Esophagus muscularis mucosa (tissue), 4 donors: ENCODE measurements at places on chromosomes 2 and 18. TPM values are rescaled to one million over a fixed set of nuclear protein-coding genes. Genes with fewer than 3 reads are reported as not detected.

GRCh38 chr18:48374423-48375149 is 34.6 kb downstream of the ZBTB7C start:
- no peak for DNase-seq

GRCh38 chr2:162053808-162054155 is 20.2 kb downstream of the DPP4 start:
- peak; percentile 85 for DNase-seq

- DNase-seq, result no peak
Observed at GRCh38 chr18:48539406-48540250, 797 bp downstream of the CTIF start.

- DNase-seq, result no peak
Observed at GRCh38 chr2:10204326-10205161, 82.0 kb downstream of the RRM2 start.

- DNase-seq, result no peak
Observed at GRCh38 chr2:43136876-43137275, 89.5 kb downstream of the ZFP36L2 start.

- DNase-seq, result no peak
Observed at GRCh38 chr2:86062043-86062442, 43.6 kb downstream of the POLR1A start.

DNA sequence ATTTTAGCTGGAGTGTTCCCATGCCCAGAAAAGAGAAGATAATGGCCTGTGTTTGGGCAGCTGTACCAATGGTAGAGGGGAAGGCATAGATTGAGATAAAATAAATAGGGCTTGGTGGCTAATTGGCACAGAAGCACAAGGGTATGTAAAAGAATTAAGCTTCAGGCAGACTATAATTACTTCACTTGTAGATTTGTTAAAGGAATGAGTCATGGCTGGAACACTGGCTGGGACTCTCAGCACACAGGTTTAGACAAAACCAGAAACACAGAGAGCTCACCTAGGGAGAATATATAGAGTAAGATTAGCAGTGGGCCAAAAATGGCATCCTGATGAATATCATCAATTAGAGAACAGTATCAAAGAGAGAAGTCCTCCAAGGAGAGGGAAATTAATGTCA is 198.3 kb upstream of the FIGN start:
- no peak for DNase-seq

DNA sequence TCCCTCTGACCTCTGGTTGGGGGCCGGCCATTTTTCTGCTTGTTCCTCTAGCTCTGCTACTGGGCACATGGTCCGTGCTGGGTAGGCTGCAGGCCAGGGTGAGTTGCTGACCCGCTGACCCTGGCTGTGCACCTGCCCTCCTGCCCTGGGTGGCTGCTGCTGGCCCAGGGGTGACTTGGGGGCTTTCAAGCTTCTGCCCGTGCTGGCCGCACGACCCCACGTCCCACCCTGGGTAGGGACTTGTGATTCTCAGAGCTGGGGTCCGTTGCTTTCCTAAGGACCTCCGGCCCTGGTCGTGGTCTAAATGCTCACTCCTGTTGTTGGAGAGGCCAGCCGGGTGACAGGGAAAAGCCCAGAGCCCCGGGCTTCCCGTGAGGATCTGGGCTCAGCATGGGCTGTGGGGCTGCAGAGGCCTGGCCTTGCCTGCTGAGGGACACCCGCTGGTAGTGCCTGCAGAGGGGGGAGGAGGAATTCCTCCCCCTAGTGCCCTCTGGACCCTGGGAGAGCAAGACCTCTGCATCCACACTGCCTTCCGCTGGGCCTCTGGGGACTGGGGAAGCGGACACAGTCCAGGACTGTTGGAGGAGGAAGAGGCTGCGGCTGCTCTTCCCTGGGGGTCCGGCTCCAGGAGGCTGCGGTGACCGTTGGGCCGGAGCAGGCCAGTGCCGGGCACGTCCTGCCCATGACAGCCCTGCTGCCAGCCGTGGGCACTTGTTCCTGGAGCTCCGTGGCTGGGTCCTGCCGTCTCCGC is 6.3 kb upstream of the GAL3ST2 start:
- DNase-seq, result no peak

DNA sequence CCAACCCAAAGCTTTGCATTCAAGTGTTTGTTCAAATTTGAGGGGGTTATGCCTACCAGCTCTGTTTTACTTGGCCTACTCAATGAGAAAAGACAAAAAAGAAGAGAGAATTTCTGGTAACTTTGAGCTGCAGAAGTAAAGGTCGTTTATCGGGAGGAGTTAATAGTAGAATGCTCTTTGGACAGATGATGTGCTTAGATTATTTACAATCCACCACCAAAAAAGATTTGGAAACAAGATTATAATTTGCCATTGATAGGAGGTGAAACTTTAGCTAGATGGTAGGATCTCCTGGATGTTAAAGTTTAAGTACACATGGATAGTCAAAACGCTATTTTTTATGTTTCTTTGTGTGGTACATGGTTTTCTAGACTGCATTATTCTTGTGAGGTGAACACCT is 24.9 kb upstream of the CPS1 start:
- no peak for DNase-seq

DNA sequence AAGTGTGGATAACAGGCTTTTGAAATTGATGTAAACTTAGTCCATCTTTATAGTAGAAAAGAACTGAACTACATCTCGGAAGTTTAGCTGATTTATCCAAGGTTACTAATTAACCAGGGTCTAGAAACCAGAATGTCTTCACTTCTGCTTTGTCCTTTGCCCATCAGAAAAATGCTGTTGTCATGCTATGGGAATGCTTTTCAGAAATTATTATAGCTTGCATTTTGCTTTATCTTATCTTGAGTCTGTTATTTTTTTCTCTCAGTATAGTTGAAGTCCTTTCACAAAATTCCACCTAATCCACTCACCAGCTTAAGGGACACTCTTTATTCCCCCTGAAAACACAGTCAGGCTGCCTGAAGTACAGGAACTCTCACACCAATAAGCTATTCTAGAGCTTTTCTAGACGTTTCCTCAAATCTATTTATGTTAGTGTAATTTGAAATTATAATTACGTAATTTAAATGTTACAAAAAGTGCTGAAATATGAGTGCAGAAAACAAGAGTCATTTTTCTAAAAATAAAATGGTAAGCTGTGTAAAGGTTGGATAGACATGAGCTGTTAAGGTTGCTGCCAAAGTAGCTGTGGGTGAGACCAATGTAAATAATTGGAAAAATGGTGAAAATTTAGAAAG is 456.3 kb downstream of the TGIF1 start:
- DNase-seq, result no peak

DNA sequence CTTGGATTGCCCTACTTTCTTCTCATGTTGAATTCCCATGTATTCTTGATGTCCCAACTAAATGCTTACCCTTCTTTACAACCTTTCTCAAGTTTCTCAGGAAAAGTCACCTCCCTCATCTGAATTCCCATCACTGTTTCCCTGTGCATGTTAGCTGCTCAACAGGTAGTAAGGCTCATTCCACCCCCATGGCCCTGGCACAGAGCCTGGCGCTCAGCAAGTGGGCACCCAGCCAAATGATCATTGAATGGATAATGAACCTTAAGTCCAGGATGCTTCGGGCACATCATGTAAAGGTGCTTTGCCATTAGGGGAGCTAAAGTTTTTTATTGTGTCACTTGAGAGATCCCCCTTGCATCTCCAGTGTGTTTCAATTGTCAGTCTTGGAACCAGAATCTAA is 124.0 kb downstream of the PKP4 start:
- DNase-seq, result no peak

DNA sequence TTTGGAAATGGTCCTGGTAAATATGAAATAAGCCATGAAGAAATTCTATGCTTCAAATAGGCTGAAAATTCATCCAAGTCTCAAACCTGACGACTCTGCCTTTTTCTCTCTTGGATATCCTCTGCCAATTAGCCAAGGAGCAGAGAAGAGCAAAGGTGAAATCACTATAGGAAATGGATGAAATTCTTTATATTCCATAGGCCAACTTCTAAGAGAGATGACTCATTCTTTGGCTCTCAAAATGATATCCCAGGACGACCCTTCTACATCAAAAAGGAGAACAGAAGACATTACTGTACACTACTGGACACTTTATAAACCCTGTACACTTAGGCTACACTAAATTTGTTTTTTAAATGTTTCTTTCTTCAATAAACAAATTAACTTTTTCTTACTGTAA is 22.7 kb downstream of the PDE1A start:
- DNase-seq, result no peak

GRCh38 chr2:181203412-181203811 is 223.0 kb downstream of the UBE2E3 start:
- DNase-seq, result no peak

- no peak for DNase-seq
Observed at GRCh38 chr2:176206682-176207081, 18.2 kb downstream of the HOXD1 start.

UGT1A1 gene
- total RNA-seq, result not detected
